Transverse colon (tissue), 4 donors: ENCODE measurements at places on chromosomes 7 and 10.

- no peaks in the 10 kb centered on the region for H3K27me3 ChIP-seq
- H3K4me1 ChIP-seq, result peaks cover 15% of the 10 kb centered on the region
Observed at GRCh38 chr10:91163269-91163868, 57.1 kb upstream of the PCGF5 start.

- H3K4me1 ChIP-seq, result peaks cover 37% of the 10 kb centered on the region
- no peak for DNase-seq
- no peaks in the 10 kb centered on the region for H3K27me3 ChIP-seq
- no peak overlapping the region for H3K27ac ChIP-seq
- no peaks in the 10 kb centered on the region for H3K36me3 ChIP-seq
Observed at GRCh38 chr7:102988631-102989560, 76.1 kb downstream of the LRRC17 start.

- H3K4me3 ChIP-seq, result no peak overlapping the region
- no peaks in the 10 kb centered on the region for H3K36me3 ChIP-seq
- no peaks in the 10 kb centered on the region for H3K27me3 ChIP-seq
- DNase-seq, result no peak
- peaks cover 23% of the 10 kb centered on the region for H3K4me1 ChIP-seq
Observed at GRCh38 chr10:102608487-102608886, 35.8 kb upstream of the TRIM8 start.

DNA sequence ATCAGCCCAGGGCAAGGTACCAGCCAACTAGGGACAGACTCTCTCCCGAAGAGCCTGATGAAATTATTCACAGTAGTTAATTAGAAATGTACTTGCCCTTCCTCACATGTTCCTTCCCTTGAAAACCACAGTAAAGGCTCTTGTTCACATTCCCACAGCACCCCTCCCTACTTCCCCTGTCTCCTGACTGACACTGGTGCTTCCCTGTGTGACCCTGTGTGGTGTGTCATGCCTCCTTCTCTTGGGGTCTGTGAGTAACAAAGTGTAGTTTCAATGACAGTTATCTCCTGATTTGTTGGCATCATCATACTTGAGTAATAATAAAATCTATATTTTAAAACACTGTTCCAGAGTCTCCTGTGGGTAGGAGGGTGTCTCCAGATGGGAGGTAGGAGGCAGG lies 209.7 kb downstream of the ABCA13 start:
- no peak overlapping the region for H3K27ac ChIP-seq
- no peaks in the 10 kb centered on the region for H3K4me1 ChIP-seq
- DNase-seq, result no peak
- no peaks in the 10 kb centered on the region for H3K27me3 ChIP-seq
- no peak overlapping the region for H3K4me3 ChIP-seq

GRCh38 chr7:25562673-25563182 lies 334.4 kb upstream of the NPVF start:
- H3K4me3 ChIP-seq, result no peak overlapping the region
- H3K27ac ChIP-seq, result no peak overlapping the region
- no peaks in the 10 kb centered on the region for H3K27me3 ChIP-seq

GRCh38 chr7:108561047-108561619 lies 8.4 kb downstream of the THAP5 start:
- H3K36me3 ChIP-seq, result no peaks in the 10 kb centered on the region
- no peaks in the 10 kb centered on the region for H3K4me1 ChIP-seq
- no peaks in the 10 kb centered on the region for H3K27me3 ChIP-seq
- DNase-seq, result no peak
- no peak overlapping the region for H3K4me3 ChIP-seq
- no peak overlapping the region for H3K27ac ChIP-seq

GRCh38 chr7:106344861-106345260 lies 60.1 kb upstream of the NAMPT start:
- no peaks in the 10 kb centered on the region for H3K36me3 ChIP-seq
- H3K27ac ChIP-seq, result no peak overlapping the region
- no peaks in the 10 kb centered on the region for H3K27me3 ChIP-seq
- no peak for DNase-seq
- no peaks in the 10 kb centered on the region for H3K4me1 ChIP-seq
- H3K4me3 ChIP-seq, result no peak overlapping the region

DNA sequence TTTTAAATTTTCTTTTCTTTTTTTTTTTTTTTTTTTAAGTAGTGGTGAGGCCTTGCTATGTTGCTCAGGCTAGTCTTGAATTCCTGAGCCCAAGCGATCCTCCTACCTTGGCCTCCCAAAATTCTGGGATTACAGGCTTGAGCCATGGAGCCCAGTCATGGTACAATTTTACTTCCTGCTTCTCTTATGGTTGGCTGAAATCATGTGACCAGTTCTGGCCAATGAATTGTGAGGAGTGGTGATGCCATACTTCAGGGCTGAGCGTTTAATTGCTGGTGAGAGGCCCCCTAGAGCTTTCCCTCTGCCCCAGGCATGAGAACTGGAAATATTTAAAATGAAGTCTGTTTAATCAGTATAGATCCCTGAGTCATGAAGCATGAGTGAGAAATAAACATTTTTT lies 22.2 kb upstream of the BAIAP2L1 start:
- H3K4me3 ChIP-seq, result no peak overlapping the region
- H3K36me3 ChIP-seq, result no peaks in the 10 kb centered on the region
- DNase-seq, result no peak
- H3K27ac ChIP-seq, result no peak overlapping the region
- H3K4me1 ChIP-seq, result peaks cover 4% of the 10 kb centered on the region

GRCh38 chr10:96591946-96592345 lies 5.1 kb upstream of the TM9SF3 start:
- no peak overlapping the region for H3K4me3 ChIP-seq
- DNase-seq, result no peak
- H3K27me3 ChIP-seq, result no peaks in the 10 kb centered on the region
- no peak overlapping the region for H3K27ac ChIP-seq

GRCh38 chr10:109701633-109702215 lies 221.6 kb downstream of the XPNPEP1 start:
- H3K4me3 ChIP-seq, result no peak overlapping the region
- H3K4me1 ChIP-seq, result no peaks in the 10 kb centered on the region
- no peaks in the 10 kb centered on the region for H3K36me3 ChIP-seq
- peak overlapping the region; percentile 64 for H3K27ac ChIP-seq
- H3K27me3 ChIP-seq, result no peaks in the 10 kb centered on the region
- DNase-seq, result peak; percentile 37

- peaks cover 59% of the 10 kb centered on the region for H3K36me3 ChIP-seq
- no peak overlapping the region for H3K4me3 ChIP-seq
- peaks cover 16% of the 10 kb centered on the region for H3K4me1 ChIP-seq
Observed at GRCh38 chr7:100884736-100885439, 4.6 kb downstream of the UFSP1 start.

GRCh38 chr7:8255680-8256655 lies 6.0 kb downstream of the ICA1 start:
- H3K4me3 ChIP-seq, result no peak overlapping the region
- H3K27me3 ChIP-seq, result peaks cover 1% of the 10 kb centered on the region
- no peak for DNase-seq

DNA sequence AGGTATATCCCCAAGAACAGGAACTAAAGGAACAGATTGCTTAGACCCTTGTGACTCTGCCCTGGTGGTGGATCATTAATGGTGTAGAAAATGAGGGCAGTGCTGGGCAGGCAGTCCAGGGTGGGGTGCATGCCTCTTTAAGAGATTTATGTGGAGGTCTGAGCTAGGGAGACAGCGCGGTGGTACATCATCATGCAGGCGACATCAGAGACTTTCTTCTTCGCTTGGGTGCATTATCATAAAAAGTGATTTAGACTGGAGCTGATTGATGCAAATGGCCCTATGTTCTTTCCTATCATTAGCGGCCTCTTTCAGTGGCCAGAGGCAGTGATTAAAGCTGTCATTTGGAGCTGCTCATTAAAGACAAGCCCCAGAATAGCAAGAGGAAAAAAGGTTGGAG lies 519.1 kb upstream of the GALNT17 start:
- no peak for DNase-seq
- no peak overlapping the region for H3K27ac ChIP-seq
- no peaks in the 10 kb centered on the region for H3K36me3 ChIP-seq

DNA sequence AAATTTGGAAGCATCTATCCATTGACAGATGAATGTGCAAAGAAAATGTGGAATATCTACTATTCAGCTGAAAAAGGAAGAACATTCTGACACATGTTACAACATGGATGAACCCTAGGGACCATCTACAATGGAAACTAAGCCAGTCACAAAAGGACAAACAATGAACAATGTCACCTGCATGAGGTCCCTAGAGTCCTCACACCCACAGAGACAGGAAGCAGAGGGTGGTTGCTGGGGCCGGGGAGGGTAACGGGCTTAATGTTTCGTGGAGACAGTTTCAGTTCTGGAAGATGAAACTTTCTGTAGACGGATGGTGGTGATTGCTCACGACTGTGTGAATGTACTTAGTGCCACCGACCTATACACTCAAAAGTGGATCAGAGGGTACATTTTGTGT lies 282.9 kb downstream of the ADARB2 start:
- H3K27me3 ChIP-seq, result peaks cover 6% of the 10 kb centered on the region
- no peak overlapping the region for H3K27ac ChIP-seq
- H3K4me1 ChIP-seq, result no peaks in the 10 kb centered on the region
- no peak for DNase-seq
- no peaks in the 10 kb centered on the region for H3K36me3 ChIP-seq
- H3K4me3 ChIP-seq, result no peak overlapping the region

DNA sequence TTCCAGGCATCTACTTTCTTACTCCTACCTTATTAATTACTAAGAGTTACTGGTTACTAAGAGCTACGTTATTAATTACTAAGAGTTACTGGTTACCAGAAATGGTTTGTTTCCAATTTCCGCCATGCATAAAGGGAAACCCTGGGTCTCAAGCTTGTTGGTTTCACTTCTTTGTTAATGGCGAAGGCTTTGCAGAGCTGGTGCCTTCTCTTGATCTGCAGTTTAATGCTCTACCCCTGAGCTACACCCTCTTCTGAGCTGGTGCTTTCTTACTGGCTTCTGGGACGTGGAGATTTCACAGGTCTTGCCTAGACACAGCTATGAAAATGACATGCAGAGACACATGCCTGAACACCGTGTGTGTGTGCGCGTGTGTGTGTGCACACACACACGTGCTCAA lies 560 bp downstream of the CPA4 start:
- no peak overlapping the region for H3K27ac ChIP-seq
- no peaks in the 10 kb centered on the region for H3K27me3 ChIP-seq
- no peak overlapping the region for H3K4me3 ChIP-seq
- DNase-seq, result no peak
- H3K4me1 ChIP-seq, result no peaks in the 10 kb centered on the region

DNA sequence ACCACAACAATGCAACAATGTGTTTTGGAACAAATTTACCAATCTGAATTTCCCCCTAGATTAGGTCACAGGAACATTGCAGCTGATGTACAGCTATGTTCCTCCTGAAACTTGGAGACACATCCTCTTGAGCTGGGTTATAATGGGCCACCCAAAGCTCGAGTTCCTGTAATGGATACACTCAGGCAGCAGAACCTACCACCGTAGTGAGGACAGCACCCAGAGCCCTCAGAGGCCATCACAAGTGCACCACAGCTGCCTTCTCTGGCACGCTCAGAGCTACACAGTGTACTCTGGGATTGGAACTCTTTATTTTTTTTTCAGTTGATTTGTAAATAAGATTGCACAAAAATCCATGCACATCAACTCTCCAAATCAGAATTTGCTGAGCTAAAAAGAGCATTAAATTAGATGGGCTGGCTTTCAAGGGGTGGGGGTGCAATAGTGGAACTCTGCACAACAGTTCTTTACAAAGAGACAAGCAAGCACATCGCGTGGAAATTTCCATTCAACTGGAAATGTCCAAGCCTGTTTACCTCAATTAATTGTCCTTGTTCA lies 56.7 kb downstream of the EGFR start:
- no peaks in the 10 kb centered on the region for H3K27me3 ChIP-seq
- peak; percentile 37 for DNase-seq
- no peaks in the 10 kb centered on the region for H3K36me3 ChIP-seq

DNA sequence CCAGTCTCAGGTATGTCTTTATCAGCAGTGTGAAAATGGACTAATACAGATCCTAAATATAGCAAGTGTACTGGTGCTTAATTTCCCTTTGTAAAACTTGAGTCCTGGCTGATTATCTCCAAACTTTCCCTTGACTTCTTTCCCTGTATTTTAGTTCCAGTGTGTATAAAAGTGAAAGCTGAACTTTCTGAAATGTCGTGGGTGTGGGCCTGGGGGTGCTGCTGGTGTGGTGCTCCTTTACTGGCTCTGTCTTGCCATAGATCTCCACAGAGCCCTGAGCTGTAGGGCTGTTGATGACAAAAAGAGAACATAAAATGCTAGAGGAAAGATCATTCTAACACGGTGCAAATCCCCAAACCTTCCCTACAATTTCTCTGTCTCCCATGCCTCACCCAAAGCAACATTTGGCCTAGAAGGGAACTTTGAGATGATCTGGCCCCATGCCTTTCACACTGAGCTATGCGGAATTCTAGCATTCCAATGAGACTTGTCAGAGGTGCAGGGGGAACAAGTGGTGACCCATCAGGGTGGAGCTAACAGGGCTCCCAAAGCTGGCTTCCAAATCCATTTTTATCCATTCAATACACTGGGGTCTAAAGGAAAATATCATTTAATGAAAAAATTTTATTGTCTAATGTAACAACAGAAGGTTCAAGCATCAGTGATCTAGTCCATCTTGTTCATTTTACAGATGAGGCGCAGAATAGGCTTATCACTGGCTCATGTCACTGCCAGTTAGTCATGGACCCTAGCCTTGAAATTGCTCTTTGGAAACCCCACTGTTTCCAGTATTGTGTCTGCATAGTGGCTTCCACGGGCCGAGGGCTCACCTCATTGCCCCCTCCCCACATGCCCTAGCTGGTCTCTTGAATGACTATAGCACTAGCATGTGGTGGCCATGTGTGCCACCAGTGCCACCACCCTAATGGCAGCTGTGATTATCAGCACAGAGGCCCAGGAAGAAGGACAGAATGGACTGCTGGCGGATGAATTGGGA lies 1000.9 kb downstream of the LRMDA start:
- no peaks in the 10 kb centered on the region for H3K27me3 ChIP-seq
- peak; percentile 27 for DNase-seq
- H3K27ac ChIP-seq, result peak overlapping the region; percentile 40
- peaks cover 18% of the 10 kb centered on the region for H3K4me1 ChIP-seq
- H3K36me3 ChIP-seq, result no peaks in the 10 kb centered on the region

- H3K27me3 ChIP-seq, result no peaks in the 10 kb centered on the region
- no peak overlapping the region for H3K4me3 ChIP-seq
- no peaks in the 10 kb centered on the region for H3K4me1 ChIP-seq
- H3K36me3 ChIP-seq, result no peaks in the 10 kb centered on the region
- DNase-seq, result no peak
Observed at GRCh38 chr10:60453036-60453435, 63.4 kb upstream of the ANK3 start.

GRCh38 chr7:53326634-53327033 lies 291.2 kb downstream of the POM121L12 start:
- H3K27me3 ChIP-seq, result no peaks in the 10 kb centered on the region
- no peaks in the 10 kb centered on the region for H3K36me3 ChIP-seq
